ENCODE measurements at places on chromosomes 5 and 9.

DNA sequence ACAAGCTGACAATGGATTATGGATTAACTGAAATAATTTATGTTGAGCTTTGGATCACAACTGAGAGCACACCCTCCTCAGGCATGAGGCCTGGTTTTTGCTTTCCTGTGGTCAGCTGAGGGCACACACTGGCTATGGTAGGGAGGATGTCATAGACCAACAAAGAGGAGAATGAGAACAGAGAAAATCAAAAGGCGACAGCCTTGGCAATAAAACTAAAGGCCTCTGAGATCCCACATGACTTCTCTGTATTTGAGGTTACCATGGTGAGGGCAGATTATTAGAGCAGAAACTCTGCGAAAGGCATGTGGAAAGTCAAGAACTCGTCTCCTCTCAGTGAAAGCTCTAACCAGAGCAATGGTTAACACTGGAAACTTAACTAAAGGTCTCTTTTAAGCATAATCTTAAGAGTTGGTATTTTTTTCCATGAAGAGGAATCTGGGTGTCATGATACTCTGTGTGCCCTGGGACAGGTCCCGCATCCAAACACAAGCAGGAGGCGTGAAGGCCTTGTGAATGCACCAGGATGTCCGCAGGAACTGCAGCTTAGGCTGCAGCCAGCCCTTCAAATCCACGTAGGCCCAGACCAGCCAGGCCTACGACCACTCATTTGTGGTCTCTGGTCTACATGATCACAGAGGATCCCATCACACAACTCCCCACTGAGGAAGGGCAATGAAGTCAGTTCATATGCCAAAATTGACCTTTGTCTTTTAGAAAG is 12.4 kb upstream of the MEIKIN start:
- no peak for DNase-seq

DNA sequence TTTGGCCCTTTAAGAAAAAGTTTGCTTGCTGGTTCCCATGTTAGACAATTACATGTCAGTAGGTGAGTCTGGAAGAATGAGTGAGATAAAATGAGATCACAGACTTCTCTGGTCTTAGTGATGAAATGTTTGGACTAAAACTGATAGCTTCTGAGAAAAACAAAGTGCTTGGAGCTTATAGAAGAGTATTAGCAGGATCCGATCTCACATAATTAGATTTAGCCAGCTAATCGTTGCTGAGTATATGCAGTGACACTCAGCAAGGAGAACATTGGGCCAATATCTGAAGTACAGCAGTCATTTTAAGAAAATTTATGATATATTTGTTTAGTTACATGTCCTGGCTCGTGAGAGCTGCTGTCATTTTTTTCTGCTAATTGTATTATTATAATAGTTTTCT is 135.8 kb downstream of the SNCAIP start:
- DNase-seq, result no peak

- DNase-seq, result no peak
These were observed 46.4 kb upstream of the CTNNA1 start for GRCh38 chr5:138706655-138707480.

- no peak for DNase-seq
These were observed 918.3 kb downstream of the NR2F1-AS1 start for GRCh38 chr5:92662741-92663140.

DNA sequence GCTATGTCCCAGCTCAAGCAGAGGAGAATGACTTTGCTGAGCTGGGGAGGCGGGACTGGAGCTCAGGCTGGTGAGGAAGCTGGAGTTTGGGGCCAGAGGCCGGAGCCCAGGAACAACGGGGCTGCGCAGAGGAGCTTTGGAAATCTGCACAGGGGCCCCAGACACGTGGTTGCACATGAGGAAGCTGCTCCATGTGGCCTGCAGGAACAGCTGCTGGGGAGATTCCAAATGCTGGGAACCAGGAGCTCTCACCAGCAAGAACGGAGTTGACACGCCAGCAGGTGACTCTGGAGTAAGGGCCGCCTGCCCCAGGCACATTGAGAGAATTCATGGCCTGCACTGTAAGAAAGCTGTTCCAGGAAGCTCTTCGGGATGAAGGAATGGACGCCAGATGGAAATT is 91.0 kb downstream of the OLFM1 start:
- DNase-seq, result no peak

GRCh38 chr5:133894143-133894542 is 74.3 kb downstream of the C5orf15 start:
- no peak for DNase-seq

- no peak for DNase-seq
These were observed 199.8 kb upstream of the MVB12B start for GRCh38 chr9:126126807-126127206.

GRCh38 chr5:91125916-91126315 is 257.2 kb downstream of the ARRDC3 start:
- no peak for DNase-seq

GRCh38 chr9:89528131-89528530 is 30.2 kb upstream of the SEMA4D start:
- DNase-seq, result no peak

DNA sequence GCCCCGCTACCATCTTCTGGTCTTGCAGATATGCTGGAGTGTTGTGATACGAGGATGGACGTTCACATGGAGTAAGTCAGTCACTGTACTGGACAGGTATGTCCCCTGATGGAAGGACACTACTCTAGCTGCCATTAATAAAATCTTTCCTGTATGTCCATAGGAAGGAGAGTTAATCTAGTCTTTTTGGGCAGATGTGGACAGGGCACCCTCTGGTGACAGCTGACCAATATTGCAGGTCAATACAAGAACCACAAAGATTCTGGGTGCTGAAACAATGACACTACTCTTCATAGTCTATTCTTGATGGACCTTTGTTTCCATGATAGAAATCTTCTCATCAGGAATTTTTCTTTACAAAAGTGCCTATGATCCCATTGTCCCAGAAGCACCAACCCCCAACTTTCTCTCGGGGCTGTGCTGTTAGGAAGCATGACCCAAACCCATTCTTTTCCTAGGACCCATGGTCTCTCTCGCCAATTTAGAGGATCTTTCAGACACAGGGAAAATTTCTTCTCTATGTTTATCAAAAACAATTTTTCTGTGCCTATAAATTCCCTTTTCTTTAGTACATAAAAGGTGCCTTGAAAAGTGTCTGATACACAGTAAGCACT is 376.9 kb downstream of the DTWD2 start:
- DNase-seq, result no peak

DNA sequence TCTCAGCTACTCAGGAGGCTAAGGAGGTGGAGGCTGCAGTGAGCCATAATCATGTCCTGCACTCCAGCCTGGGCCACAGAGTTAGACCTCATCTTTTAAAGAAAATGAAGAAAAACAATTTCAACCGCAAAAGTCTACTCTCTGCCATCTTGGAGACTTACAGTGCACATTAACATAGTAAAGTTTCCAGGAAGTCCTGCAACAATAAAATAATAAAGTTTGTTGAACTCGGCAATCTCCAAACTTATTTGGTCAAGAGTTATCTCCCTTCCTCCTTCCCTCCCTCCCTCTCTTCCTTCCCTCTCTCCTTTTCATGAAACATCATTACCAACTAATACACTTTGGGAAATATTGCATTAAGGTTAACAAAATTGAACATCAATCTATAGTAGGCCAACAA is 94.1 kb upstream of the JAK2 start:
- DNase-seq, result no peak

DNA sequence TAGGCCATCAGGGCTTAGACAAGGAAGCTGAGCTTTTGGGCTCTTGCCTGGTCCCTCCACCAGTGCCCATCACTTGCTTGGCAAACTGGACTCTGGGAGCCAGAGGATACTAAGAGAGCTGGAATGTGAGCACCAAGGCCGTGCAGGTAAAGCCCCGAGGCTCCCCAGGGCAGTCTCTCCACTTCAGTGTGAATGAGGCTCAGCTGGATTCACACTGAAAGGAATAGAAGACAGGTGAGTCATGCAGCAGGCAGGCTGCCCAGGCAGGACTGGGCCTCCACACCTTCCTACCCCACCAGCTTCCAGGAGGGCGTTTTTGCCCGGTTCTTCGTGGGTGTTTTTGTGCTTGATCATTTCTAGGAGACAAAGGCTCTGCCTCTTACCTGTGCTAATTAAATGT is 7.3 kb upstream of the CTSV start:
- no peak for DNase-seq

DNA sequence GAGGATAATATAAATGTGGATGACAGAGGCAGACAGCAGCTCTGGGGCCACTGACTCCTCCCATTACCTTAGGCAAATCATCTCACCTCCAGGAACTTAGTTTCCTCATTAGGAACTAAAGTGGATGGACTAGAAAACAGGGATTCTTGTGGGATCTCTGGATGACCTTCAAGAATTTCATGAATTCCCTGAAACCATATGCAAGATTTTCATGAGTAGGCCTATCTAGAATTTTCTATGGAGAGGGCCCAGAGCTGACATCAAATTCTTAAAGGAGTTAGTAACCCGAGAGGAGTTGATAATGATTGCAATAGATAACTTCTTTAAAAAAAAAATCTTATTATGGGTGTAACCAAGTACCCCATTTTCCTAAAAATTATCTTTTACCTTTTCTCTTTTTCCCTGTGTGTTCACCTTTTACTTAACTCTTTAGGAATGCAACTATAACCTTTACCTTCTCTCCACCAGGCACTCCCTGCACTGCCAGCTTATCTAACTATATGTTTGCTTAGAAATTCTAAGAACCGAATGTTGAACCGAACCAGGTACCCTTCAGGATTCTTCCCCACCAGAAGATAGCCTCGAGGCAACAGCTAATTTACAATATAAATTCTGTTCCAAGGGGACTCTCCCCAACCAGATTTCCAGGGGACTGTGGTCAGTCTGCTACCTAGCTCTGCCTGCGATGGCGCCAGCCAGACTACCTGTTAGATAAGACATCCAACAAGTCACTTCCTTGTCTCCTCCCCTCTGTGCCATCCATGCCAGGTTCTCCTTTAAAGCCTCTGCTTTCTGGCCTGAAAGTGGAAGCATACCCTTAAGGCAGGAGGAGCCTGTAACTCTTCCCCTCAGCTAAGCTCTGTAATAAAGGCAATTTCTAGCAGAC is 86.0 kb downstream of the GCNT4 start:
- no peak for DNase-seq

DNA sequence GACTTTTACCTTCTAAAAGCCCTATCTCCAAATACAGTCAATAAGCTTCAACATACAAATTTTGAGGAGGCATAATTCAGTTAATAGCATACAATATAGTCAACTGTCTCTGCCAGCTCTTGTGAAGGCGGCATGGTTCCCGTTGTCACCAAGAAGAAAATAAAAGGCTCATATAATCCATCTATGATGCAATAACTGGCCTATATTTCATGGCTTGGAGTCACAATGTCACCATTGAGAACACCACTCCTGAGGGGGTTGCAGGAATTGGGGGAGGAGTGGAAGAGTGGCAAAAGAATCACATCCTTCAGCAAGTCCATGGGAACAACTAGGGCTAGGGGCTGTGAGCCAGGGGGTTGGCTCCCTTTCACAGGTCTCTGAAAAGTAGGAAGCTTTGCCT is 16.0 kb upstream of the ASTN2 start:
- DNase-seq, result no peak

DNA sequence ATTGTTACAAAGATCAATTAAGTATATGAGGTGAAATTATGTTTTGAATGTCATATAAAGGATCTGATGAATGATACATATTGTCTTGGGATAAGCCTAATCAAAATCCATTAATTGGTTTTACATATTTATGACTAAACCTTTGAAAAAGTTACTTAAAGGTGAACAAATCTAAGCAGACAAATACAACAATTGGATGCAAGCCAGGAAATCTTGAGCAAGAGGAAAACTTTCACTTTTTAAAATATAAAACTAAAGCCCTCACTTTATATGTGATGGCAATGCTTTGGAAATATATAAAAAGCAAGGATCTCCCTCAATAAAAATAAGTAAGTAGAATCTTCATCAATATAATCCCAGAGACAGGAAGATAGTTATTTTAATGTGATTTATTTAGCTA is 80.1 kb downstream of the EDIL3 start:
- no peak for DNase-seq

DNA sequence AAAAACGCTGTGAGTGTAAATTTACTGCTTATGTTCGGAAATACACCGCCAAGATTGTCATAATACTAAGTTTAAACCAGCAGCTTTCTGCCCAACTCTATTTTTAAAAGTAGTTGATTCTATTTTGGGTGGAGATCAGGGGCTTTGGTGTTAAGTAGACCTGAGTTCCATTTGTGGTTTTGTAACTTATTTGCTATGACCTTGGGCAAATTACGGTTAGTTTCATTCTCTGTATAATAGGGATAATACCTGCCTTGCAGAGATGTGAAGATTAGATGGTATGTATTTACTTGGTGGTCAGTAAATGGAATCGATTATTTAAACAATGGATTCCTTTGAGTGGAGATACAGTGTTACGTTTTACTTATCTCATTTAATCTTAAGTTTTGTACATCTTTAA is 1.6 kb downstream of the RAD23B start:
- DNase-seq, result no peak

GRCh38 chr9:114008667-114009410 is 69.3 kb downstream of the AMBP start:
- DNase-seq, result no peak

- DNase-seq, result peak; percentile 65
These were observed 1.3 kb upstream of the ABCA2 start for GRCh38 chr9:137029058-137029936.

GRCh38 chr5:139668064-139668880 is 20.1 kb downstream of the CXXC5 start:
- peak; percentile 16 for DNase-seq
